ENCODE measurements at places on chromosomes 5 and 9. TPM values are rescaled to one million over a fixed set of nuclear protein-coding genes. Genes with fewer than 3 reads are reported as not detected.

DNA sequence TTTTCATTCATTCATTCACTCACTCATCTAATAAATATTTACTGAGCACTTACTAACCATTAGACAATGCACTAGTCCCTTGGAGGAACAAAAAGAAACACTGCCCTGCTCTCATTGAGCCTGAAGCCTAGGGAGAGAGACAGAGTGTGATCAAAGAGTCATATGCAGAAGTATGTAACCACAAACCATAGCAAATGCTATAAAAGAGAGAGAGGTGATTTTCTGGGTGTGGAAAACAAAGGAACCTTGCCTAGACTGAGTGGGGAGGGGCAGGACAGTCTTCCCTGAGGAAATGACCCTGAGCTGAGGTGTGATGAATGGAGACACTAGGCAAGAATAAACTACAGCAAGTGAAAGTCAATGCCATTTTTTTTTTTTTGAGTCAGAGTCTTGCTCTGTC, 10.8 kb upstream of the ADRA1B start:
- no peak for DNase-seq

OTP gene
- polyA plus RNA-seq: not detected

MYMK gene
- polyA plus RNA-seq: not detected

CCL28 gene
- 2.2 TPM for polyA plus RNA-seq

Data from left renal cortex interstitium (tissue), 4 donors.